Thyroid gland (tissue), 4 donors: ENCODE measurements at places on chromosomes 11 and 22. TPM values are rescaled to one million over a fixed set of nuclear protein-coding genes. Genes with fewer than 3 reads are reported as not detected.
A peak's percentile ranks its signal among the peaks of the same experiment; 100 is the strongest.

The ELMOD1 gene
- not detected for total RNA-seq

The TMEM45B gene
- 21.5 TPM for total RNA-seq

The SYT8 gene
- total RNA-seq: not detected

GRCh38 chr22:30280505-30280904 is 8.8 kb downstream of the CASTOR1 start:
- no peak for DNase-seq

DNA sequence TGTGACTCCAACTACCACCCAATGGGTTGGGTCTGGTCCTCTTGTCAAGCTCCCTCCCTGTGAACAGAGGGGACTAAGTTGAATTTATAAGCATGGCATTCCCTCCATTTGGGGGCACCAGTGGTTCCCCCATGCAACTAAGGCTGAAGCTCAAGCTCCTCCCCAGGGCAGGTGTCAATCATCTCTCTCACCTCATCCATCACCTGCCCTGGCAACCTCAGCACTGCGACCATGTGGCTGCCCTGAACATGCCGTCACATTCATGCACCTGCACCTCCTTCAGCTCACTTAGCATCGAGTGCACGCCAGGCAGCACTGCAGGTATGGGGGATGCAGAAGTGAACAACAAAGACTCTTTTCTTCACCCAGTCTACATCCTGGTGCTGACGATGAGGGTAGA is 799.3 kb downstream of the TBC1D22A start:
- DNase-seq: no peak

DNA sequence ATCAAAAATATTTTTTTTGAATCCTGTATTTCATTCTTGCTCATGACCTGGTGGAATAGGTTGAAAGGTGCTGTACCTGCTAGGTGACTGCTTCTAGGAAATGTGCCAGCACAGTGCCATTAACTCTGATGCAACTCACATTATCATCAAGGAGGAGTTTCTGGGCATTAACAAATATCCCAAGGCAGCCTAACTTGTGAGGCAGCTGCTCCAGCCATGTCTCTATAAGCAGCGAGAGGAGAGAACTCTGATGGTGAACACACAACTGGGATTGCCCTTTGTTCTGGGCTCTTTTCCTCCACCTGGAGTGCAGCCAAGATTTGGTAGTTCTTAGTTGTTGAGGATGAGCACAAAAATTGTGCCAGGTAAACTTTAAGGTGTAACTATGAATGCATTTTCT is 25.6 kb downstream of the HEPHL1 start:
- DNase-seq: no peak

GRCh38 chr22:49066619-49067018 is 761.1 kb downstream of the BRD1 start:
- no peak for DNase-seq

DNA sequence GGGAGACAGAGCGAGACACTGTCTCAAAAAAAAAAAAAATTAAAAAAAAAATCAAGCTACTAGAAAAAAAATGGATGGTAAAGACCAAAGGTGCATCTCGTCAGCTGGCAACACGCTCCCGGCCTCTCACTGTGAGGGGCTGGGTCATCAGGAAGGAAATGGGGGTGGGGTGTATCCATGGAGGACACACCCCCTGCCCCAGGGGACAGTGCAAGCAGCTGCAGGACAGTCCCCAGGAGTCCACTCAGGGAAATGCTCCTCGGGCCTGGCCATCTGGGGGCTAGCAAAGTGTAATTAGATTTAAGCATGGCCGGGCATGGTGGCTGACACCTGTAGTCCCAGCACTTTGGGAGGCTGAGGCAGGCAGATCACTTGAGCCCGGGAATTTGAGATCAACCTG is 23.1 kb downstream of the TTLL1 start:
- DNase-seq: no peak

GRCh38 chr22:19958083-19959042 is 16.7 kb upstream of the TXNRD2 start:
- DNase-seq: peak; percentile 82

- no peak for DNase-seq
Measured at GRCh38 chr11:118911113-118911879, 14.4 kb downstream of the BCL9L start.
